Metanephros (tissue), 2 donors: ENCODE measurements at places on chromosomes 7 and 10. TPM values are rescaled to one million over a fixed set of nuclear protein-coding genes. Genes with fewer than 3 reads are reported as not detected.

The SRRM3 gene
- total RNA-seq = 1.5 TPM

The DMBT1 gene
- total RNA-seq = 0.18 TPM

The SPAG6 gene
- total RNA-seq = 1.2 TPM

The HTRA1 gene
- 73.6 TPM for total RNA-seq

The CCDC201 gene
- not detected for total RNA-seq

The FFAR4 gene
- total RNA-seq = 0.23 TPM

The TMEM184A gene
- total RNA-seq = 9.8 TPM

The GPR15LG gene
- total RNA-seq = 0.64 TPM

The NRCAM gene
- total RNA-seq = 17.8 TPM

The MACC1 gene
- total RNA-seq = 26.9 TPM

The SEC24C gene
- 52.0 TPM for total RNA-seq

The NACAD gene
- total RNA-seq = 5.3 TPM

The PPP3CB gene
- 57.5 TPM for total RNA-seq

The BTBD16 gene
- 0.41 TPM for total RNA-seq

The MSMB gene
- total RNA-seq = not detected

The CRPPA gene
- 6.8 TPM for total RNA-seq

The C10orf105 gene
- 0.06 TPM for total RNA-seq

The CFAP58 gene
- 0.35 TPM for total RNA-seq

The PTPRZ1 gene
- total RNA-seq = 2.7 TPM
